Kidney (tissue), 22 donors: ENCODE measurements at places on chromosomes 5 and 9.
A peak's percentile ranks its signal among the peaks of the same experiment; 100 is the strongest.

DNA sequence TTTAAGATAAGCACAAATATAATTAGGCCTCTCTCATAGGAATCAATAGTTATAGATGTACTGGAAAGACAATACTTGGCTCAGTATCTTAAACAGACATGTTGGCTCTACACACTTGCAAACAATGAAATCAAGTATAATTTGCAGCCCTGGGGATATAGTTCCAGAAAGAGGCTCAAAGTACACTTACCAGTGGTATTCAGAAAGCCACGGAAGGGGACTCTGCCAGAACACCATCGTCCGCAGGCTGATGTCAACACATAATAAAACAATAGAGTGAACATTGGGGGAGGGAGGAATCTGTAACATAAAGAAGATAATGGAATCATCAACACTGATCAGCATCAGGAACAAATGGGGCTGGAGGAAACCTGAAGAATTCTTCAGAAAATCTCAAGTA is 31.2 kb upstream of the EBF1 start:
- DNase-seq = no peak

DNA sequence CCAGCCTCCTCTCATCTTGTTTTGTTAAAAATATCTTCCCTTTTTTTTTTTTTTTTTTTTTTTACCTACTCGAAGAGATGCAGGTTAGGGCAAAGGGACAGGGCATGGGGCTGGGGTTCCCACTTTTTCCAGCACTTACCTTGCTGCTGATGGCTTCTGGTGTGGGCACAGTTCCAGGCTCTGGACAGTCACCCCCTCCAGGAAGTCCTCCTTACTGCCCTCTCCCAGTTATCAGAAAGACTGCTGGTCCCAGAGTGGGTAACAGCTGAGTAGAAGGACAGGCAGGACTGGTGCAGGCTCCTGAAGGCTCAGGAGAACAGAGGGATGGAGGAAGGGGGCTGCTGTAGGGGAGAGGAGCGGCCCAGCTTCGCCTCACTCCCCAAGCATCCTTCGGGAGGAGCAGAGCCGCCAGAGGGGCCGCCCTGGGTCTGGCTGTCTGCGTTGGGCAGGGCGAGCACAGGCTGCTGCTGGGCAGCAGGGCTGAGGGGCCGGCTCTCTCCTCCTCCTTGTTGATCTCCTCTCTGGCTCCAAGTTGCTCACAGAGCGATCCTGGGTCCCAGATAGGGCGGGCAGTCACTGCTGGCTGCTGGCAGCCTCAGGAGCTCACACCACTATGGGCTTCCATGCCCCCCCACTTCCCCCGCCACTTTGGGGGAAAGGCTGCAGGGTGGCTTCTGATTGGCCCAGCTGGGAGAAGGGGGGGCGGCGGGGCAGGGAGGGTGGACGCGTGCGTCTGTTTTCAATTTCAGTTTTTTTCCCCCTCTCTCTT is at the start of gene PDGFRB:
Gene PDGFRB (minus strand): TSS at position 588 of the 769 bp plus-strand sequence. CDS start 18,798 bp downstream, outside the sequence.
- DNase-seq = peak; percentile 94

DNA sequence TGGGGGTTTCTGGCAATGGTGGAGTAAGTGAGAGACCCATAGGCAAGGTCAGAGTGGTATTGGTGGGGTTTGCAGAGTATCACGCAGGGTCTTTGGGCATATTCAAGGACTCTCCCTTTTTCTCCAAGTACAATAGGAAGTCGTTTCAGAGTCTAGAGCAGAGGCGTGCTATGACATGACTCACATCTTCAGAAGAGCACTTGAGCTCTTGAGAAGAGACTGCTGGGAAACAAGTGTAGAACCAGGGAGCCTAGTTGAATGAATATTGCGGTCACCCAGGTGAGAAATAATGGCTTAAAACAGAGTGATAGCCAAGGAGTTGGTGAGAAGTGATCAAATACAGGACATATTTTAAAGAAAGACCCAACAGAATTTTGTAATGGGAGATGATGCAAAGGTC is 813.4 kb downstream of the TLE1 start:
- DNase-seq = no peak

GRCh38 chr5:1168796-1169195 is 32.6 kb upstream of the SLC6A19 start:
- no peak for DNase-seq

DNA sequence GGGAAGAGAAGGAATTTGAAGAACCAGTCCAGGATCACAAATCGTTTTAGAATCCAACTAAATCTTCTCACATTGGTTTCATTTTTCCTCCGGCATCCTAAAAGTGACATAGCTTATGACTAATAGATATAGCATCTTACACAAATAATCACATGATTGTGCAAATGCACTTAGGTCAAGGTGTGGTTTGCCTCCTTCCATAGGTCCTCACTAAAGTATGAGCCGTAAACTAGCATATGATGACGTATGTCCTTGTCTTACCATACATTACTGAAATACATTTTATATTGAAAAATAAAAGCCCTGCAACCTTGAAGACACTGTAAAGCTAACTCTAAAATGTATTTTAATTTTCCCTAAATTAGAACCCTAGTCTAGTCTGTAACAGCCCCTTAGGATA is 362.7 kb upstream of the ADAMTS16 start:
- no peak for DNase-seq

- DNase-seq = peak; percentile 76
Measured at GRCh38 chr9:23821375-23822181, 4.5 kb downstream of the ELAVL2 start.

- DNase-seq = no peak
Measured at GRCh38 chr5:151892393-151892792, 32.3 kb downstream of the GLRA1 start.
